GM20000 (cell line): ENCODE measurements at places on chromosomes 3 and 15.
A peak's percentile ranks its signal among the peaks of the same experiment; 100 is the strongest.

DNA sequence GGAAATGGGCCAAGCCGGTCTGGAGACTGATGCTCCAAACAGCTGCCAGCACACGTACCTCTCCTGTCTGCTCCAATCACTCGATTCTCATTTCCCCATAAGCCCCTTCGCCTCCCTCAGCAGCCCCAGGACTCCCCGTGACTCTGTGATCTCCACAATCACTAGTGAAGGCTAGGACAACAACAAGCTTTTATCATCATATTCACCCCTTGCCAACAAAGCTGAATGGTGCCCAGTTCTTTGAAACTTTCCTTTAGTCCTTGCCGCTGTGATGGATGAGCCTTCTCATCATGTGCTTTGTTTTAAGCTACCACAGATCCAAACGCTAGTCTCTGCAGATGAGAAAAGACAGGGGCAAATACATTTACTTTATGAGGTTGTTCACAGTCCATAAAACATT is 242.0 kb downstream of the SV2B start:
- no peak for DNase-seq

DNA sequence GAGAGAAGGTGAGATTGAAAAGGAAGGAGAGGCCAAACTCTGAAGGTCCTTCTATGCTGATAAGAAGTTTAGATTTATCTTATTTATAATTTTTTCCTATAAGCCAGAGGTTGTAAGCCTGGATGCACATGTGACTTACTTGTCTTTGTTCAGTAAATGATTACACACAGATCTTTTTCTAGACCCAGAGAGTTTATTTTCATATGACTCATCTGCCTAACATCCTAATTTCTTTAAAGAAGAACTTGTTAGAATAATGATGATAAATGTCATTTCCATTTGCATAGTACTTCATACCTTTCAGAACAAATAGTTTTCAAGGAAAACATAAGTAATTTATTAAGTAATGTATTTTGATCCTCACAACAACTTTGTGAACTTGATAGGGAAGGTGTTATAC is 434.8 kb upstream of the DPH6 start:
- DNase-seq = no peak

- DNase-seq = no peak
These were observed 22.7 kb upstream of the PIAS1 start for GRCh38 chr15:68031404-68031803.

DNA sequence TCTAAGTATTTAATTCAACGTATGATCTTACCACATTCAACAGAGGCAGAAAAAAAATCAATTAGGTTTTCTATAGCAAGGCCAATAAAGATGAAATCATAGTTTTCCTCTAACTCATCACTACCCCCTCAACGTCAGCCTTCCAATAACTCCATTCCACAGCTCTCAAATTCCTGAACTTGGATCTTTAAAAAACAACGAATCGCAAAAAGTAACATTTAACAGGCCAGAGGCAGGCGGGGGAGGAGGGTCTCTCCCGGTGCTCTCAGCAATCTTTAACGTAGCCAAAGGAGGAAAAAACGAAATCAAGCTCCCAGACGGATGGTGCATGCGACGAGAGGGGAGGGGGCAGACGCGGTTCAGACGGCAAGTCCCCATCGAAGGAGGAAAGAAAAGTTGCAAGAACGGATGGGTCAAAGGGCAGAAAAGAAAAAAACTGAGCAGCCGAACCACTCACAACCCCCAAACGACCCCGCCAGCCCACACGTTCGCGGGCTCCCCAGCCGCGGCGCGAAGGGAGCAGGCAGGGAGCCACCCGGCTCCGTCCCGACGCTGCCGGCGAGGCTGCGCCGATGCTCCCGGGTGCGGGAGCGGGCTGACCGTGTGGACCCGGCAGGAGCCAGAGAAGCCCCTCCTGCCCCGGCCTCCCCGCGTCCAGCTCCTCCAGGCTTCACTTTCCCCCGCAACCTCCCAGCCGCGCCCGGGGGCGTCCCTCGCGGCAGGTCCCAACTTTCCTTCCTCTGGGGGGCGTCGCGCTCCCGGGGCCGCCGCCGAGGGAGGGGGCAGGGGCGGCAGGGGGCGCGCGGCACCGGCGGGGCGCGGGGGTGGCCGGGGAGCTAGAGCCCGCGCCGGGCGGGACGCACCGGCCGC is 703 bp downstream of the PEAK1 start:
- peak; percentile 73 for DNase-seq

- DNase-seq = no peak
These were observed 2.8 kb downstream of the HES1 start for GRCh38 chr3:194138732-194139070.

- peak; percentile 19 for DNase-seq
These were observed 20.9 kb downstream of the PGBD4 start for GRCh38 chr15:34122771-34123183.

DNA sequence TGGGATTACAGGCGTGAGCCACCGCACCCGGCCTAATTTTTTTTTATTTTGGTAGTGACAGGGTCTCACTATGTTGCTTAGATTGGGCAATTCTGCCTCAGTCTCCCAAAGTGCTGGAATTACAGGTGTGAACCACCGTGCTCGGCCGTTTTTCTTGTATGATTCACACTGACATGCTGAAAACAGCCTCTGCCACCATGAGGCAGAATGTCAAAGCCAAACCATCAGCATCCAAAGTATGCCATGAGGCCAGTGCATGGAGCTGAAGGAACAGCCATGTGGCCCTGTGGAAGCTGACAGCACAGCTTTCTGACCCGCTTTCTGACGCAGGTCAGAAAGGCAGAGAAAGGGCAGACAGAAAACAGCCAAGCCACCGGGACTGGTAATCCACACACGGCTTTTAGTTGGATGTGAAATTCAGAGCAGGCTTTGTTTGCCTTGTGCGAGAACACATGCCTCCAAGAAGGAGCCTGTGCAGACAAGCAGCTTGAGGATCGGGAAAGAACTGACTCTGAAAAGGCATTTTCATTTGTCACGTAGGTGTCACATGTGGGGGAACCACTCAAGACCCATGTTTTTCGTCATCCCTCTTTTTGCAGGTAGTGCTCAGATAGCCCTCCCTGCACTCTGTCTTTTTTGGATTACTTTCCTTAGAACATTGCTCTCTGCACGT is 25.1 kb downstream of the XYLB start:
- no peak for DNase-seq

- no peak for DNase-seq
These were observed 14.1 kb downstream of the KCNMB3 start for GRCh38 chr3:179236669-179237301.

DNA sequence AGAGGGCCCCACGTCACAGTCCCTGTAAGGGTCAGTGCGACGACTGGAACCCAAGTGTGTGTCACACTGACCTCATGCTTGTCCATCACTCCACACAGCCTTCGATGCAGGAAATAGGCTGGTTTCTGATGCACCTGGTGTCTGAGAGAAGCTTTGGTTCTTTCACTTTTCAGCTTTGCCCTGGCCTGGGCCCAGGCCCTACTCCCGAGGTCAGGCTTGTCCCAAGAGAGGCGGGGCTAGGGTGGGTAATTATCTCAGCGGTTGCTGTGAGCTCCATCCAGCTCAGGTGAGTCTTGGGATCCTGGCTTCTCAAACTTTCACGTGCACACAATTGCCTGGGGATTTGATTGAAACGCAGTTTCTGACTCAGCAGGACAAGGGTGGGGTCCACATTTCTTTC is 19.6 kb upstream of the CHRNB4 start:
- DNase-seq = no peak

GRCh38 chr15:47582233-47582632 is 135.1 kb upstream of the SEMA6D start:
- no peak for DNase-seq

DNA sequence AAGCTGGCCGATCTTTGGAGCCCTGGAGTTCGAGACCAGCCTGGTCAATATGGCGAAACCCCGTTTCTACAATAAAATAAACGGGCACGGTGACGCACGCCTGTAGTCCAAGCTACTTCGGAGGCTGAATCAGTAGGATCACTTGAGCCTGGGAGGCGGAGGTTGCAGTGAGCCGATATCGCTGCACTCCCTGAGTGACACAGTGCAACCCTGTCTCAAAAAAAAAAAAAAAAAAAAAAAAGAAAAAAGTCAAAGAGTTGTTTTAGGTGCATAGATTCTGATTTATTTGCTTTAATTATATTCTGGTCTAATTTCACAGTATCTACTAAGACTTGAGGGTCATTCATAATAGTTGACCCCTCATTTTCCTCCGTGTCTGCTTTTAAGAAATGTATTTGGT is 1.7 kb downstream of the ARL13B start:
- no peak for DNase-seq

- DNase-seq = peak; percentile 61
These were observed 30.2 kb upstream of the USP3 start for GRCh38 chr15:63473999-63474809.

DNA sequence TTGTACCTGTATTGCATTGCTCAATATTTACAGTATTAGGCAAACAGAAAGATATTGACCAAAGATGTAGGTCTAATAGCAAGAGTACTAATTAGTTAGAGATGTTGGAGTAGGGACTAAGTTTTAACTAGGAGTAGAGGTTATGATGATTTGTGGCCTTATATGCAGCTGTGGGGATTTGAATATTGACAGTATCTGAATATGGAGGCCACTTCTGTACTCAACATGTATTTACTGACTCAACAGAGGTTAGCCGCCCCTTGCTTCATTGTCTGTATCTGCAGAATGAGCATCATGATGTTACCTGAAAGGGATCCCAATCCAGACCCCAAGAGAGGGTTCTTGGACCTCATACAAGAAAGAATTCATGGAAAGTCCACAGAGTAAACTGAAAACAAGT is 49.6 kb upstream of the LRTM1 start:
- no peak for DNase-seq

DNA sequence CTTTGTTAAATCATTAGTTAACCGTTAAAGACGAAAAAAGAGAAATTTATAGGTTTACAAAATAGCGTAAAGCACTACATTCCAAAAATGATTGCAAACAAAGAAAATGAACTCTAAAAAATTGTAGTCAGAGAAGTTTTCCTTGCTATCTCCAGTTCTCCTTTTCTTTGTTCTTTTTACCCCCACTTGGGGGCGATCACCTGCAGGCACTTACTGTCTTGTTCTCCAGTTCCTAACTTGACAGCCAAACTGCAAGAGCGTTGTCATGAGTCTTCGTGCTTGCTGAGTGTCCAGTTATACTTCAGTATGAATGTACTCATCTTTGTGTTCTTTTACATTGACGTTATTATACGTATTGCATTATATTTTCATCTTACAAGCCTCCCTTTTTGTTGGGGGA is 54.5 kb downstream of the CHD2 start:
- no peak for DNase-seq

DNA sequence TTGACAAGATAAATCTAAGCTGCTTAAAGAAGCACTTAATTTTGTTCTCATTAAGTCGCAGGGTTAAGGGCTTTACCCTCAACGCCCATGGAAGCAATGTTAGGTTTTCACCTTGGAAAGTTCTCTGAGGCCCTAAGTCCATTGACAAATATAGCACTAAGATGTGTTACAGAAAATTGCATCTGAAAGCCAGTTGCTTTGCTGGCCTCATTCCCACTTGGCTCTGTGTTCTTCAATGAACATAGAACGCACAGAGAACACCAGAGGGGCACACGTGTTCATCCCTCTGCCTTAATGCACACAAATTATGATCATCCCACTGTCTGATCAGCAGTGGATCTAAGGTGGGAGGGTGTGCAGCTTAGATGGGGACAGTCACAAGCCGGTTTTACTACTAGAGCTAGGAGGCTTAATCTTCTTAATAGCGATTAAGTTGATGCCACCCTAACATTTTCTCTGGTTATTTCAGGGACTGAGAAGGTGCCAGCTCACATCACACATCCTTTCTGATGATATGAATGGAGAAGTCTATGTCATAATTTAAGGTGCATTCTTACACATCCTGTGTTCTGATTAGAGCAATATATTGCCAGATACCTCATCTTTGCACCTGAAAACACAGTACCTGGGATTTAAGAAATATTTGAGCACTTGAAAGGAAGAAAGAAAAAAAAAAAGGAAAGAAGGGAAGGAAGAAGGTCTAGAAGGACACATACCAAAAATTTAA is 224.4 kb upstream of the ICE2 start:
- DNase-seq = no peak

DNA sequence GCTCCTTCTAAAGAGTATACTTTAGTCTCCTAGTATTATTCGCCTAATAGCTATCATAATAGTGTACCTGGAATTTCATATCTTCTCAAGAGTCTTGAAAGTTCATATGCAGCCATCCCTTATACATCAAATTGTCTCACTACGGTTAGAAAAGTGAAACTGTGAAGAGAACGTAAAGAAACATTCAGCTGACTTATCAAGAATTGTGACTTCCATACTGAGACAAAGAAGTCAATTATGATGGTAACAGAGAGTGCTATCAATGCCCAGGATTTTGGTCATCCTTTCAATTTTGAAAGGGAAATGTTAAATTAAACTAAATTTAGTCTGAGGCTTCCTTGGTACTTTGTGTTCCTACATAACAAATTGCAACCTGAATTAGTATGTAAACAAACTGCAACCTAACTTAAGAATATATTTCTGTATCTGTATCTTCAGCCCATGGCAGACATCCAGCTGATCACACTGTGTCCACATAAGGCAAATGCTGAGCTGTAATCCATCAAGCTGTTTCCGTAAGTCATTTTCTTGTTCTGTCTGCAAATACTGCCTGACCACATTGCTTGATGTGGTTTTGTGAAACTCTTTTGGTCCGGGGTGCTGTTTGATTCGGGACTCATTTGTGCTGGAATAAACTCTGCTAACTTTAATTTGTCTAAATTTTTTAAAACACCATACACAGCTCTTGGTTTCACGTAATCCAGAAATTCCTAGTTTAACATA is 469.6 kb downstream of the SI start:
- DNase-seq = no peak

DNA sequence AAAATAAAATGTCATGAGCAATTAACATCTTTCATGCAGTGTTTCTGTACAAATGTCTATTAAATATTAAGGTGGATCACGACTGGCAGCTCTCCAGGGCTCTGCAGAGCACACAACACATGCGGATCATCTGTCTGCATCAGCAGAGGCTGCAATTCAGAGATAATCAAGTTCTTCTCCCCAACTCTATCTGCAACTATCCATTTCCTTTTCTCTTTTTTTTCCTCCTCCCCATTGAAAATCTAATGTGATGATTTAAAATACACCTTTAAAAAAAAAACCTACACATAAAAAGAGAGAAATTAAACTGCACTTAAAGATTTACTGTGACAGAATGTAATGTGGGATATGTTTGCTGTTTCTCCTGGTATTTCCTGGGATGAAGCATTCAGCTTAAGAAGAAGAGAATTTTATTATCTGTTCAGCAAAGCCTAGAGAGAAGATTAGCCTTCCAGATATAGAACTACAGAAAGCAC is 352.6 kb upstream of the CCDC54 start:
- DNase-seq = no peak

- no peak for DNase-seq
These were observed 357.7 kb downstream of the TBC1D5 start for GRCh38 chr3:17384567-17385296.
